ENCODE measurements at places on chromosomes 13 and 19.

DNA sequence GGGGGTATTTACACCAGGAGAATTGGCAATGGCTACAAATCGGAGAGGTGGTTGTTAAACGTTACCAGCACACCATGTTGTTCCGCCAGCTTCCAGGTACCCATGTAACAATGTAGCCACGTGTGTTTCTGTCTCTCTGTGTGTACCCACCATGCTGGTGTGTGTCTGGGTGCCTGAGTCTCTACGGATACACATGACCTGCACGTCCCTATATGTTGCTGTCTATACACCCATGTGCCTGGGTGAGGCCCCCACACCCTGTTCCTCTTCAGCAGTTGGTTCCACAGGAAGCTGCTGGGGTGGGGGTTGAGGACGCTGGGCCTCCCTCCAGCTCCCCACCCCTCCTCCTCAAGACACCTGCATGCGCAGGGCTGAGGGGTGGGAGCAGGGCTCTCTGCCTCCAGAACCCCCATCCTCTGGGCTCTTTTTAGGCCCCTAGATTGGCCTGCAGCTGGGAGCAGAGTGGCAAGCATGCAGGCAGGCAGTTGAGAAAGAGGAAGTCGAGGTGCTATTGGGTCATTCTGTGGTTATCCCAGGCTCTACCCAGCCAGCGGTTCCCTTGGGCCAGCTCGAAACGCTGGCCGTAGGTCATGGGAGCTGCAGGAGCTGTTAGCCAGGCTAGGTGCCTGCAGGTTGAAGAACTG lies at the start of gene ARHGEF18:
TSS of gene ARHGEF18 (plus strand) at position 351 of the 644 bp plus-strand sequence. CDS start 13,954 bp downstream, outside the sequence.
- no peak for DNase-seq

GRCh38 chr19:43470288-43470687 lies 4.9 kb upstream of the LYPD3 start:
- no peak for DNase-seq

- no peak for DNase-seq
Observed at GRCh38 chr19:54158812-54159351, 639 bp downstream of the LENG1 start.

DNA sequence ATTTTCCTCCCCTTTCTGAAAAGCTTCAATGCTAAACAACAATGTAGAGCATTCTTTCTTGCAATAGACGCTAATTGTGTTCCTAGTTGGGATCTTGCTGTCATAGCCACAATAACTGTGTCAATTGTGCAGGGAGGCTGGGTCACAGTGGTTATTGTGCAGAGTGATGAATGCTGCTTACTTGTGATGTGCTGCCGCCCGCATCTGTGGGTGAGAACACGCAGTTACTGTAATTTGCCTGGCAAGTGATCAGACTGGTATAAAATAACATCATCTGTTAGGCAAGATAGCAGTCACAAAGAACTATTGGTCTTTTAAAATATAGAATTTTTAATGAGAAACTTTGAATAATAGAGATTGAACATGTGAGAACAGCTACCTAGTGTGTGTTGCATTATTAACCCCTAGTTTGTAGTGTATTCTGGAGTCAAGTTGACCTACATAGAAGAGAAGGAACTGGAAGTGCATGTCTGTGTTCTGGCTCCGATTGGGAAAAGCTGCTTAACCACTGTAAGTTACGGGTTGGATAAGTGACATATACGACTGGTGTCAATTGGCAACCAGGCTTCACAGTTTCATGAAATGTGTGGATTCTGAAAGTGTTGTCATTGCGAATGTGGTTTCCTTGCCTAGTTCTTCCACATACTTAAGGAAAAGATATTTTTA lies 43.6 kb downstream of the SLAIN1 start:
- peak; percentile 77 for DNase-seq

- peak; percentile 42 for DNase-seq
Observed at GRCh38 chr13:44303681-44304432, 69.8 kb upstream of the SERP2 start.

GRCh38 chr13:74289861-74290773 lies 155.9 kb upstream of the KLF12 start:
- DNase-seq: peak; percentile 91

DNA sequence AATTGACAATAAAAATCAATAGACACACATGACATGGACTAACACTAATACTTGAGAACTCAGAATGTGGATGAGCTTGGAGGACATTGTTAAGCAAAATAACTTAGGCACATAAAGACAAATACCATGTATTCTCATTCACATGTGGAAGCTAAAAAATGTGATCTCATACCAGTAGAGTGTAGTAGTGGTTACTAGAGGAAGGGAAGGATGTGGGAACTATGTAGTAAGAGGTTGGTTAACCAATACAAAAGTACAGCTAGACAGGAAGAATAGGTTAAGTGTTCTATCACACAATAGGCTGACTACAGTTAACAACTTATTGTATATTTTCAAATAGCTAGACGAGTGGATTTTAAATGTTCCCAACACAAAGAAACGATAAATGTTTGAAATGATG lies 415.8 kb upstream of the KLF12 start:
- no peak for DNase-seq

DNA sequence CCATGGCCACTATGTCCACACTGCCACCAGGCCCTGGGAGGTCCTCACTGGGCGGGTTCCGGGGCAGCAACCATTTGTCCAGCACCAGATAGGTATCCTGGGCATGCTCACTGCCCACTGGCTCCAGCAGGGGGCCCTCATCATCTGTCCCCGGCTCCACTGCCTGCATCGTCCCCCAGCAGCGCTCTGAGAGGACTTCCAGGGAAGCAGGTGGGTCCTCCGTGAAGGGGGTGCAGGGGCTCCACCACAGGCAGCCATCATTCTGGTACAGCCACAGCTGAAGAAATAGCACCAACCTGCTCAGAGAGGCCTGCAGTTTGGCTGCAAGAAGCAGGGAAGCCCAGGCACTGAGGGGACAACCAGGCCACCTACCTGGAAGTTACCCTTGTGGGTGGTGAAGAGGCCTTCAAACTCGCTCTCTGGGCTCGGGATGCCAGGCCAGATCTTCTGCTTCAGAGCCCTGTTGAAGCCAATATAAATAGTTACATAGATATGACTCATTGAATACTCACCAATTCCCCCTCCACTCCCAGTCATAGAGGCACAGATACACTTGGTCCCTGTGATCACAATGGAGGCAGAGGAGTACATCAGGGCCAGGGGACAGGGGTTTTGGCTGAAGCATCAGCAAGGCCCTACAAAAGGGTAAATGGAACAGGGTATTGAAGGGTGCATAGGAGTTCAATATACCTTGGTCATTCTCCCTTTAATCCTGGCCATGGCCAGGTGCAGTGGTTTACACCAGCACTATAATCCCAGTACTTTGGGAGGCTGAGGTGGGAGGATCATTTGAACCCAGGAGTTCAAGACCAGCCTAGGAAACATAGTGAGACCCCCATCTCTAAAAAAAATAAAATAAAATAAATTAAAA lies 4.1 kb downstream of the SWSAP1 start:
- peak; percentile 79 for DNase-seq

DNA sequence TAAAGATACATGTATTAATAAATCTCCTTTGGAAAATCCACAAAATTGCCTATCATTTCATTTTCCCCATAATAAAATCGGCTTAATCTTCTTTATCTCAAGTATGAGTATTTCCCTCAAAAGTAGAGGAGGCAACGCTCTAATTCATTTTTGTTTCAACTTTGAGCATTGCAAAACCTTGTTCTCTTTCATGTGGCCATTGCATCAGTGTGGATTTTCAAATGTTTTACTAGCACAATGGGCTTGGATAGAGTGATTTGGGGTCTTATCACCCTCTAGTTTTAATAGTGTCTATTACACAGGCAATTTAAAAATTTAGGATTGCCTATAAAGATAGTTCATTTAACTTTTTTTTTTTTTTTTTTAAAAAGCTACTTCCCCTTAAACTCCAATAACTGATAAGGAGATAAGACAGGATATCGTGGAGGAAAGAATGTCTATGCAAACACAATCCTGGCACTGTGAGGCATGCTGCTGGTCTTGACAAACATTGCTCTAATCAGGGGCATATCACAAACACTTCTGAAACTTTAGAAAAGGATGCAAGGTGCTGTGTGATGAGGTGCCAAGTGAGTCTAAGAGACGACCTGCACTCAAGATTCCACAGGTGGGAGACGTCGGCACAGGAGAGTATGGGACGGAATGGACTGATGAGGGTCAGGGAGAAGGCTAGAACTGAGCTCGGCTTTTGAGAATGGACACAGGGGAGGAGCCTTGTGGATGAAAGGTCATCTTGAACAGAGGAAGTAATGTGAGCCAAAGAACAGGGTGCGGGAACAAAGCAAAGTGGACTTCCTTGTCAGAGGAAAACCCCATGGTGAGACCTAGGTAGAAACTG lies 199.7 kb downstream of the IRS2 start:
- DNase-seq: no peak

GRCh38 chr13:42575938-42576337 lies 2.0 kb downstream of the TNFSF11 start:
- DNase-seq: no peak

GRCh38 chr13:94658926-94659597 lies 53.3 kb downstream of the SOX21 start:
- no peak for DNase-seq

GRCh38 chr13:113950451-113951245 lies 23.2 kb downstream of the C13orf46 start:
- DNase-seq: no peak

DNA sequence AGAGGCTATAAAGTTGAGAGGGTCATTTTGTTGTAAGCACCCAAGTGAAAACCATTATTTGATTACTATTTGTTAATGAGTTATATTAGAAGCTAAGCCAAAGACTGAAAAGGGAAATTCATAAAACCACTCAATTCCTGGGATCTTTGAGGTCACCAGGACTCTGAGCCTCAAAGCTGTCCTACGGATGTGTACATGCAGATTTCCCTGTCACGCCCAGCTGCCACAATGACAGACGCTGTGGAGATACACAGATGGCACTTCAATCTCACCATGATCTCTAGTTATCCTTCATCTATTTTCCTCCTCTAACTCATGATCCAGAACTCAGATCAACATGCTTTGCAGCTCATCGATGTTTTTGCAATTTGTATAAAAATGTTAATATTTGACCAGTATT lies 403.5 kb upstream of the MIR17HG start:
- DNase-seq: peak; percentile 38

GRCh38 chr19:8221161-8221560 lies 12.0 kb downstream of the CERS4 start:
- no peak for DNase-seq

DNA sequence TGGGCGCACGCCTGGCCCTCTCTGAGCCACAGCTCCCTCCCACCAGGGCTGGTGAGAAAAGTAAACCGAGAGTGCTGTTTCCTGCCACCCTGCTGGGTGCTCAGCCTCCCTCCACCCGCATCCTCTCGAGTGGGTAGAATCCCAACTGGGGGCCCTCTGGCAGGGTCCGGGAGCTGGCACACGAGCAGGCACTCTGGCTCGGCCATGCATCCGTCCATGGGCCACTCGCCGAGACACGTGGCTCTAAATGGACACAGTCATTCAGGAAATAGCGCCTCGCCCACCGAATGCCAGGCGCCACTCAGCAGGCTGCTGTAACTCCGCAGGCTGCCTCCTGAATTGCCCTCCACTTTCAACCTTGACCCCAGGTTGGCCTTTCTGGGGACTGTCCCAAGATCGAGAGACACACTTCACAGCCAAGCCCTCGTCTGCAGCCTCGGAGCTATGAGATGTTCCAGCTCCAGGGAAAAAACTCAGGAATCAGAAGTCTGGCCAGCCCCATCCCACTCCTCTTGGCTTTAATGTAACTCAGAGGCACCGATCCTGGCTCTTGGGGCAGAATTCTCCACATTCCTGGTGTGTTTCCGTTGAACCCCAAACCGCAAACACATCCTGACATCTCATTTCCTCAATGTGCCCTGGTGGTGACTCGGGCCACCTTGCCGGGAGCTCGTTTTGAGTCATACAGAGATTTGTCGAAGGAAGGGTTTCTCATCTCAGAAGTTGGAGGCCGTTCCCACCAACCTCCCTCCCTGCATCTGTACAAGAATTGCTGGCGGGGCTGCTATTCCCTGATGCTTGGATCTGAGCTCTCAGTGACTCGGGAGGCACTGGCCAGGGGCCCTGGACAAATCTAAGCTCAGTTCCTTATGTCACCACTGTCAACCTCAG lies 14.1 kb downstream of the KLF2 start:
- DNase-seq: peak; percentile 50

DNA sequence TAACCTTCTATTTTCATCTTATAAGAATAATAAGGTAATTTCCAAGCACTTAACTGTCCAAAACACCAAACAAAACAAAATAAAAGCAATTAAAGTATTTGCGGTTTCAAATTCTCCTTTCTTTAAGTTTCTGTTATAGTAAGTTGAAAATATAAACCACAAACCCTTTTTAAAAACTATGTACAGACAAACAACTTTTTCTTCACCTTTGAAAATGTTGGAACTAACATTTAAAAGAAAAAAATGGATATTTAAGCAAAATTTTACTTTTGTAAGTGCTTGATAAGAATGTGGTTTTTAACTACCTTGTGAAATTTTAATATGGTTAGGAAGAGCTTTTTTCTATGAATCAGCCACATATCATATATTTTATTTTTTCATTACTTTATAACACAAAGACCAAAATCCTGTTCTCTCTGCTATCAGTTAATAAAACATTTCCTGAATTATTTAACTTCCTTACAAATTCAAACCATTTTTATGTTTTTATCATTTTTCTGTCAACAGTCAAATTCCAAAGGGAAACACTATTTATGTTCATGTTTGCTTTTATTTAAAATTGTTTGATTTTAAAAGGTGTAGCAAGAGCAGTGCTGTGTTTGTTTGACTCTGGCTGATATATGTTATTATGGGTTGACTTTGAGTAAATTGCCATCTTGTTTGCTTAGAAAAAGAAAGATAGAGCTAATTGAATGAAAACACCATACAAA lies 554.1 kb upstream of the KLHL1 start:
- DNase-seq: no peak

GRCh38 chr19:54551950-54552912 lies 21.4 kb upstream of the LILRA2 start:
- no peak for DNase-seq

DNA sequence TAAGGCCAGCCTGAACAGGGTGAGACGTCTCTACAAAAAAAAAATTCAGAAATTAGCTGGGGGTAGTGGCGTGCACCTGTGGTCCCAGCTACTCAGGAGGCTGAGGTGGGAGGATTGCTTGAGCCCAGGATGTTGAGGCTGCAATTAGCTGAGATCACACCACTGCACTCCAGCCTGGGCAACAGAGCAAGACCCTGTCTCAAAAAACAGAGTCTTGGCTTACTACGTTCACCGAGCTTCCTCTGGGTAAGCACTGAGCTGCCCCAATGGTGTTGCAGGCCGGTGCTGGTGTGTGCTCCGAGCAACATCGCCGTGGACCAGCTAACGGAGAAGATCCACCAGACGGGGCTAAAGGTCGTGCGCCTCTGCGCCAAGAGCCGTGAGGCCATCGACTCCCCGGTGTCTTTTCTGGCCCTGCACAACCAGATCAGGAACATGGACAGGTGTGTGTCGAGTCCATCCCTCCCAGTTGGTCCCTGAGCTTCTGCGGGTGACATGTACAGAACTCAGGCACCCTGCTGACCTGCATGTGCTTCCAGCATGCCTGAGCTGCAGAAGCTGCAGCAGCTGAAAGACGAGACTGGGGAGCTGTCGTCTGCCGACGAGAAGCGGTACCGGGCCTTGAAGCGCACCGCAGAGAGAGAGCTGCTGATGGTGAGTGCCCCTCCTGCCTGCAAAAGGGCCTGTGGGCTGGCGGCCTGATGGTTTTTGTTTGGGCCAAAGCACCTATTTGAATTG lies 24.1 kb downstream of the UPF1 start:
- no peak for DNase-seq

Measured in eye (tissue), 1 donor.